Esophagus squamous epithelium (tissue), 5 donors: ENCODE measurements at places on chromosomes 11 and 22. TPM values are rescaled to one million over a fixed set of nuclear protein-coding genes. Genes with fewer than 3 reads are reported as not detected.

Gene MAJIN
- total RNA-seq: not detected

DNA sequence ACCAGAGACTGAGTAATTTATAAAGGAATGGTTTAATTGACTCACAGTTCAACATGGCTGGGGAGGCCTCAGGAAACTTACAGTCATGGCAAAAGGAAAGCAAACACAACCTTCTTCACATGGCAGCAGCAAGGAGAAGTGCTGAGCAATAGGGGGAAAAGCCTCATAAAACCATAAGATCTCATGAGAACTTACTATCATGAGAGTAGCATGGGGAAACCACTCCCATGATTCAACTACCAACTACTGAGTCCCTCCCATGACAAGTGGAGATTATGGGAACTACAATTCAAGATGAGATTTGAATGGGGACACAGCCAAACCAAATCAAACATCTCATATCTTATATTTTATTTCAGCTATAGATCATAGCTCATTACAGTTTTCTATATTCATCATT, 33.0 kb downstream of the GRIA4 start:
- H3K27me3 ChIP-seq: no peaks in the 10 kb centered on the region
- no peak for DNase-seq
- H3K27ac ChIP-seq: no peak overlapping the region

DNA sequence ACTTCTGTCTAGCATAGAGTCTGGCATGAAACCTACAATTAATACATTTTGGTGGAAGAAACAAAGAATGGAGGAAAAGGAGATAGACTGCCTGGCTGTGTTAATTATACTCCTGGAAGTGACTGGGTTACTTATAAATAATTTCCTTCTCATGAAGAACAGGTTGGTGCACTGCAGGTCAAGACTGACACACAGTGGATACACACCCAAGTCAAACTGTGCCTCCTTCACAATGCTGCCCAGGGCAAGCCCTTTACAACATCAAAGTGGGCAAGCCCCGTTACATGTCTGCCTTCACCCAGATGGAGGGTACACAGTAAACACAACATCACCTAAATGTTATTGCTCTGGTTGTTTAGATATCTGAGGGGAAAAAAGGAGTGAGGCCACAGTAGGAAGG, 83.7 kb upstream of the KCNA4 start:
- no peaks in the 10 kb centered on the region for H3K27me3 ChIP-seq
- DNase-seq: no peak
- no peak overlapping the region for H3K4me3 ChIP-seq
- no peaks in the 10 kb centered on the region for H3K4me1 ChIP-seq

- H3K4me3 ChIP-seq: no peak overlapping the region
- peak overlapping the region; percentile 78 for H3K27ac ChIP-seq
- no peaks in the 10 kb centered on the region for H3K27me3 ChIP-seq
- H3K4me1 ChIP-seq: peaks cover 68% of the 10 kb centered on the region
Observed at GRCh38 chr11:75337195-75337654, 14.2 kb downstream of the ARRB1 start.

GRCh38 chr11:46347637-46348311, 511 bp downstream of the DGKZ start:
- H3K27me3 ChIP-seq: no peaks in the 10 kb centered on the region
- peak overlapping the region; percentile 84 for H3K4me3 ChIP-seq
- H3K4me1 ChIP-seq: peaks cover 59% of the 10 kb centered on the region
- H3K27ac ChIP-seq: peak overlapping the region; percentile 88
- no peak for DNase-seq
- no peaks in the 10 kb centered on the region for H3K36me3 ChIP-seq

GRCh38 chr22:41979423-41980250, 10.4 kb downstream of the SEPTIN3 start:
- peaks cover 4% of the 10 kb centered on the region for H3K27me3 ChIP-seq
- no peak overlapping the region for H3K27ac ChIP-seq
- peaks cover 8% of the 10 kb centered on the region for H3K4me1 ChIP-seq
- H3K4me3 ChIP-seq: no peak overlapping the region

Gene RBMXL2
- total RNA-seq: not detected

DNA sequence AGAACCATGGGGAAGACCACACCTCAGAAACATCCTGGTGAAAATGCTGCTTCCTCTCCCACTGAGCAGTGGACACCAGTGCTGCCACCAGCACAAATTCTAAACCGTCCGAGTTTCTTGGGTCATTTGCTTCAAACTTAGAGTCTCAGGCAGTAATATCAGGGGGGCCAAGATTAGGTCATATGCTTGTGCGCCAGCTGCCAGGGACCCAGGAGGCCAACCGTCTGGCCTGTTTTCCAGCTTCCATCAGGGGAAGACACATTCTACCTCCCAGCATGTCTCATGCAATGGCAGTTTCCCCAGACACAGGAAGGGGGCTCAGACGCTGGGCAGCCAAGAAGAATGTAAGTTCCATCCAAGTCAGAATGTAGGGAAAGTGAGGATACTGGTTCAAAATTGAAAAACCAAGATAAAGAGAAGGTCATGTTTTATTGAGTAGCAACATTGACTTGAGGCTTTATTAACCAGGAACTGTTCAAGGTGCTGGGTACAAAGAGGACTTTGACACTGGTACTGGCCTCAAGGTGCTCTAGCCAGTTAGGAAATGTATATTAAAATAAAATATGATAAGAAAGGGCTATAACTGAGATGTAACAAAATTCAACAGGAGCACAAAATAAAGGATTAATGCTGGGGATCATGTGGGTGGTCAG, 59.7 kb upstream of the EED start:
- no peak overlapping the region for H3K27ac ChIP-seq
- H3K4me3 ChIP-seq: no peak overlapping the region
- no peaks in the 10 kb centered on the region for H3K36me3 ChIP-seq

DNA sequence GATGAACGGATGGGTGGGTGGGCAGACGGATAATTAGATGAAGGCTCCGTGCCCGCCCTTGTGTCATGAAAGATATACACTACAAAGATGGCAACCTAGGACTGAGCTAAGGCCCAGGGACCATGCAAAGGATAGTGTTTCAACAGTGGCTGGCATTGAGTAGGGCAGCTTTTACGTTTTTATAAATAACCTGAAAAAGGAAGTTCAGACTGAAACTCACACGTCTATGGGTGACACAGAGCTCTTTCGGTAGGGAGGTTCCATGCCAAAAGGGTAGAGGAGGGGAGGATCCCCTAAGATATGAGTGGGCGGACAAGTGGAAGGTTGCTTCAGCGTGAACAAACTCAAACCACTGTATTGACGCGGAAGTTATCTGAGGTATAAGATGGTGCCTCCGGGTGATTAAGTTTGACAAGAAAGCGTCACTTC, 90.5 kb downstream of the UBASH3B start:
- no peak overlapping the region for H3K27ac ChIP-seq
- H3K4me1 ChIP-seq: peaks cover 3% of the 10 kb centered on the region
- H3K36me3 ChIP-seq: no peaks in the 10 kb centered on the region
- H3K27me3 ChIP-seq: no peaks in the 10 kb centered on the region
- no peak for DNase-seq
